ENCODE measurements at places on chromosomes 12 and 14.

GRCh38 chr12:116644806-116645205 lies 85.6 kb downstream of the MAP1LC3B2 start:
- no peak for DNase-seq

DNA sequence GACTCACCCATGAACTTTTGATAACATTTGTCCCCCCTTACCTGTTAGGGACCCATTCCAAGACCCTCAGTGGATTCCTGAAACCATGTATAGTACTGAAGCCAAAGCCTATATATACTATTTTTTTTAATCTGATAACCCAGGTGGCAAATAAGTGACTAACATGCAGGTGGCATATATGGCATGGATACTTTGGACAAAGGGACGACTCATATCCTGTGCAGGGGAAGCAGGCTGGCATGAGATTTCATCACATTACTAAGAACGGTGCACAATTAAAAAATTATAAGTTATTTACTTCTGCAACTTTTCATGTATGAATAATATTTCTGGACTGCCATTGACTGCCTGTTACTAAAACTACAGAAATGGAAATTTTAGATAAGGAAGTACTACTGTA lies 880.1 kb upstream of the FBXO33 start:
- no peak for DNase-seq

GRCh38 chr12:41652981-41653380 lies 464.9 kb downstream of the PDZRN4 start:
- no peak for DNase-seq

GRCh38 chr12:116864371-116865160 lies 16.7 kb downstream of the HRK start:
- no peak for DNase-seq

DNA sequence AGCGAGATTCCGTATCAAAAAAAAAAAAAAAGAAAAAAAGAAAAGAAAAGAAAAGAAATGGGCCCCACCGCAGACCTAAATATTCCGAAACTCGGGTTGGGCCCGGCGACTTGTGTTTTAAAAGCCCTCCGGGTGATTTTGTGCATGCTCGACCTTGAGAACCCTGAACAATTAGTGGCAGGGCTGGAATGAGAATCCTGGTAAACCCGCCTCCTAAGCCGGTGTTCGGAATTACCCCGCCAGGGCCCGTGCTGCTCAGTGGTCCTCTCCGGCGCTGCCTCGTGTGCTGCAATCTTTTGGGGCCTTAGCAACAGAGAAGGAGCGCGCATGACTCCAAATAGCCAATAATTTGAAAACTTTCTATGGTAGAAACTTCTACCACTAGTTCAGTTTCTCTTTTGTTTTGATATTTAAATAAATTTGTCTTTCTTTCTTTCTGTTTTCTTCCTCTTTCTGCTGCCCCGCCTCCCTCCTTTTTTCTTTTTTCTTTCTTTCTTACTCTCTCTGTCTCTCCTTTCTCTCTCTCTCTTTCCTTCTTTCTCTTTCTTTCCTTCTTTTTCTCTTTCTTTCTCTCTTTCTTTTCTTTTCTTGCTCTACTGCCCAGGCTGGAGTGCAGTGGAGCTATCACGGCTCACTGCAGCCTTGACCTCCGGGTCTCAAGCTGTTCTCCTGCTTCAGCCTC lies 1.5 kb upstream of the GALNT6 start:
- no peak for DNase-seq

GRCh38 chr12:12097891-12098690 lies 27.4 kb downstream of the BCL2L14 start:
- no peak for DNase-seq

DNA sequence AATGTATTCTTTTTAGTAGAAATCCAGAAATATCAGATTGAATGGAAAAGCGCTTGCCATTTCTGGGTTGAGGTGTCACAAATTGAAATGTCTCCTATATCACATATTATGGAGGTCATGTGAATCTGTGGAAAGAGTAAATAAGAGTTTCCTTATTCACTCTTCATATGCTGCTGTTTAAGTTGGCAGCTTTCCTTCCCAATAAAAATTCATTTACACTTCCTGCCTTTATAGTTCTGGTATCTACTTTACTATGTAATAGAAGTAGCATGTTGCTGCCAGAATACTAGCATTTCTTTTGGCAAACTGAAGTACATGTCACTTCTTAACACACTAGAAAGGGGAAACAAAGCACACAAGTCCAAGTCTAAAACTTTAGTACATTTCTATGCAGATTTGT lies 60.8 kb downstream of the SDR9C7 start:
- DNase-seq, result no peak

- DNase-seq, result no peak
These were observed 293.1 kb downstream of the CACNA1C start for GRCh38 chr12:2345902-2346301.

GRCh38 chr14:58107947-58108552 lies 44.0 kb downstream of the ARMH4 start:
- DNase-seq, result no peak

GRCh38 chr14:52834440-52834842 lies 43.0 kb upstream of the GNPNAT1 start:
- DNase-seq, result no peak

DNA sequence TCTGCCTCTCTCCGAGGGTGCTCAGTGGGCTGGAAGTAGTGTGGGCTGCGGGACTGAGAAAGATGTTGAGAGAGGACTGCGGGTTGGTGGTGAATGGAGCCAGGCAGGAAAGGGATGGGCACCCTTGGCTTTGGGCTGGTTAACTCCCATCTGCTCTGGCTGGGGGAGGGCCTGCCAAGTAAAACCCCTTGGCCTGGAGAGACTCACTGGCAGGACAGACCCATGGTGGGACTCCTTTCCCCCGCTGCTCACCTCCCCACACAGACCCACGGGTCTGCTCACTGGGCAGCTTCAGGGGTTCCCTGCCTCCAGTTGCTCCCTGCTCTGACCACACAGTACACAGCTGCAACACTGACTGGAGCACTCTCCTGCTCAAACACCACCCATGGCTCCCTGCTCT lies 54.1 kb downstream of the KRT80 start:
- DNase-seq, result no peak

GRCh38 chr12:43676183-43676813 lies 82.3 kb downstream of the PUS7L start:
- no peak for DNase-seq

GRCh38 chr12:42617622-42618021 lies 28.1 kb upstream of the PRICKLE1 start:
- DNase-seq, result no peak

DNA sequence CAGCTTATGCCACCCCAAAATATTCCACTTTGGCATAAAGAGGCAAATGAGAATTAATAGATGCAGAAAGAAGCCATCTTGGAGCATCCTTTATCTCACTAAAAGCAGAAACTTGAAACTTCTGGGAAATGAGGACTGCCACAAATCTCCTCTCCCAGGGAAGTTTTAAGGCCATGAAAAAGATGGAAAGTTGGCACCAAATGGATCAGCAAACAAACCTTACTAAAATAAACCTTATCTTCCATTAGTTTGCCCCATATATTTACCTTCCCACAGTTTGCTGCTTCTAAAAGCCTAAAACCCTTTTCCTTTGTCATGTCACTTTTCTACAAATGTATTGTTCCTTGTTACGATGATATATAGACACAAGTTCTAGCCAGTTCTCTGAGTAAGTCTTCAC lies 340.0 kb upstream of the USP15 start:
- no peak for DNase-seq

DNA sequence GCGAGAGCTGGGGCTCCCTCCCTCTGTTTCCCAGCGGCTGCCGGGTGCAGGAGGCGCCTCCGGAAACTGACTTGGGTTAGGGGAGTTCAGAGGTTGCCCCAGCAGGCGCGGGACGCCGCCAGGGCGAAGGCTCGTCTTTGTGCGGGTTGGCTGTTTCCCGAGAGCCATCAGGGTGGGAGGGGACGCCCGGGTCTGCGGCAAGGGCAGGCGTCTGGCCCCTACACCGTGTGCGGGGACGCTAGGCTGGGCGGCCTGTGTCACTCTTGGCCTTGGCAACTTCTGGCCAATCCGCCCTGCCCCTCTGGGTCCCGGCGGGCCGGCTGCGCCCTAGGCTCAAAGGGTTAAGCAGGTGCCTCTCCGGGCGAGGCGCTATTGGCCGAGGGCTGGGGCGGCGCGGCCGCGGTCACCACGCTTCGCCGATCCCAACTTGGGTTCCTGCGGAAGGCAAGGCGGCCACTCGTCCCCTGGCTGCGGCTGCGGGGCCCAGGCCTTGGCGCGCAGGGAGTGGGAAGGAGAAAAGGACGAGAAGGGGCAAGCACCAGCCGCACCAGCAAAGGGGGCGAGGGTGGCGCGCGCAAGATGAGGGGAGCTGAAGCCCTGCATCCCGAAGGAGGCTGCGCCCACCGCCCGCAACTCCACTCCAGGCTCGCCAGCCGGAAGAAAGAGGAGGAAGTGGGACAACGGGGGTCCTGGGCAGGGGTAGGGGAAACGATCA lies 5.6 kb upstream of the NPAS3 start:
- DNase-seq, result no peak

DNA sequence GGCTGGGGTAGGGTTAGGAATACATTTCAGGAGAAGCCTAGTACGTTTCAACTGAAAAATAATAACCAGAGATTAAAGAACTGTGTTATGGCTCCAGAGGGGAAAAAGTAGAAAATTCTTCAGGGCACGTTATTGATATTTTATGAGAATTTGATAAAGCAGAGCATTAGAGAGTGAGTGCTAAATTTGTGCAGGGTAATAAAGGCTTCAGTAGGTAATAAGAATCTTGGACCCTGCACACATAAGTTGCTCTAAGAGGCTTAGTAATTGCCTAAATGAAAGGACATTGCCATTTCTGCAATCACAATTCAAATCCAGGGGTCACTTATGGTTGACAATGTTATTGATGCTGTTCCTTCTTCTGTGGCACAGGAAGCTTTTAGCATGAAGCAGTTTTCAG lies 439.4 kb upstream of the DCN start:
- no peak for DNase-seq

DNA sequence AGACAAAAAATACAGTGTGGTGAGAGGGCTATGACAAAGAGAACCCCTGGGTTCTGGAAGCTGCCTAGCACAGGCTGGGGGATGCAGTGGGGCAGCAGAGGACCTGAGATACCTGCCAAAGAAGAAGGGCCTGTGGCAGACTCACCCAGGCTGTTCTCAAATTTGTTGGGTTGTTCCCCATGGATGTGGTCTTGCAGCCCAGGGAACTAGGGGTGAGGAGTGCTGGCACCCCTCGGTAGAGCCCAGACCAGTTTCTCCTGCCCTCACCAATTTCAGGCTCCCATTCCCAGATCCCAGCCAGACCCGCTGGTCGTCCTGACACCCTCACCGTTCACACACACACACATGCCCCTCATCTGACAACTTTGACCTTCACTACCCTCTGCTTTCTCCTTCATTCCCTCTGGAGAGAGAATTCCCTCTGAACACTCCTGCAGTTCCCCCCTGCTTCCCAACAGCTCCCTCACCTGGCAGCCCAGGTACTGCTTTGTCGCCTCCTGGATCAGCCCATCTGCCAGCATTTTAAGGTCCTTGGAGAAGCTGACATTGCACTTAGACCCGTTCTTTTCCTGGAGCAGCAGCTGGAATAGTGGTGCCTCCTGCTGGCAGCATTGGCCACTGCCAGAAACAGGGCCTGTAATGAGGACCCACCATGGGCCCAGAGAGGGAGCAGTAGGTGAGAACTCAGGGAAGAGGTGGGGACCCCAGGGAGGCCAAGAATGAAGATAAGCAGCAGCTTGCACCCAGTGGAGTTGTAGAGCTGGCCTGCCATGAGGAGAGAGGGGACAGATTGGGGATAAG lies 5.9 kb upstream of the GDF11 start:
- no peak for DNase-seq

DNA sequence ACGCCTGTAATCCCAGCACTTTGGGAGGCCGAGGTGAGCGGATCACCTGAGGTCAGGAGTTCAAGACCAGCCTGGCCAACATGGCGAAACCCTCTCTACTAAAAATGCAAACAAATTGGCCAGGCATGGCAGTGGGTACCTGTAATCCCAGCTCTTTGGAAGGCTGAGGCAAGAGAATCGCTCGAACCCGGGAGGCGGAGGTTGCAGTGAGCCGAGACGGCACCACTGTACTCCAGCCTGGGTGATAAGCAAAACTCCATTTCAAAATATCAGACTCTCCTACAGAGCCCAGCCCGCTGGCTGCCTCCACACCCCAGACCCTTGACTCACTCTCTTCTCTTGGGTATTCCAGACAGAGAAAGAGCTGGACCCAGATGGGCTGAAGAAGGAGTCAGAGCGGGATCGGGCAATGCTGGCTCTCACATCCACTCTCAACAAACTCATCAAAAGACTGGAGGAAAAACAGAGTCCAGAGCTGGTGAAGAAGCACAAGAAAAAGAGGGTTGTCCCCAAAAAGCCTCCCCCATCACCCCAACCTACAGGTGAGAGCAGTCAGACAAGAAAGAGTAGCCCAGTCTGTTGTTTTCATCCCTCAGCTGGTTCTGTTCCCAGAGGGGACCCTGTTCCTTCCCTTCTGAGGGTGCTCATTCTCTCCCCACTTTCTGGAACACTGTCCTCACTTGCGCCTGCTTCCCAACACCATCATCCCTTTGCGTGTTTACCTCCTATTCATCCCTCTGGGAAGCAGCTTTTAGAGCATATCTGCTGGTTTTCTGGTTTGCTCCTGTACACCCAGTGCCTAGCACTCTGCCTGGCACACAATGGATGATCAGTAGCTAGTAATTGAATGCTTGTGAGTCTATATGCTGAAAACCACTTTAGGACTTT lies 19.7 kb downstream of the AGAP2 start:
- no peak for DNase-seq

DNA sequence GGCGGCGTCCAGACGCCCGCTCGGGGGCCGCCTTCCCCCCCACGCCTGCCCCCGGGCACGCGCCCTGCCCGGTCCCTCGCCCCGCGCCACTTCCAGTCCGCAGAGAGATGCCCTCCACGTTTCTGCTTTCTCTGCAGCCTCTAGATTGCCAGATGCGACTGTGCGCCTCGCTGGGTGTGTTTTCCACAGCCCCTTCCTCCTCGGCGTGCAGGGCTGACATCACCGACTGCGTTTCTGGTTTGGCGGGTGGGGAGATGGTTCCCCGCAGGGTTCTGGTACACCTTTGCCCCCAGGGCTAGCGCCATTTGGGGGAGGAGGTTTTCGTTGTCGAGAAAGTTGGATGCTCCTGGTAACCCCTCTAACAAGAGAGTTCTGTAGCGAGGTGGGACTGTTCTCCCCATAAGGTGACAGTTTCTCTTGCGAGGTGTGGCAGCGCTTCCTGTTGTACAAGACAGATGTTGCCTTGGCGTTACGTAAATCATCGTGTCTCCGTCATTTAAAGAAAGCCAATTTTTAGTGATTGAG lies 1.5 kb downstream of the CALM1 start:
- no peak for DNase-seq

DNA sequence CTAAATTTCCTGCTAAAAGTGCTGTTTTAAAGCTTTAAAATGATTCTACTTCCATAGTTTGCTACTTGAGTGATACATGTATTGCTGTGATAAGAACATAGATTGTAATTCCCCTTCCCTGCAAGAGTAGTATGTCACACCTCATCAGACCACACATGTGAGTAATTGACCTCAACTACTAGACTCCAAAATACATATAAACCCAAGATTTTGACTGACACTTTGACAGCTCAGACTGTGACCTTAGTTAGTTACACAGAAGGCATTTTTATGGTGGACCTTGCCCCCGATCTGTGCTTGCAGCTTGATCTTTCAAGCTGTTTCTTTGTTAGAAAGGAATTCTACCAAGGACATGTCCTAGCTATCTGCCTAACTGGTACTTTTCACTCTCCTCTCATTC lies 18.6 kb downstream of the APOBEC1 start:
- no peak for DNase-seq
